ENCODE measurements at places on chromosomes 7 and 10. TPM values are rescaled to one million over a fixed set of nuclear protein-coding genes. Genes with fewer than 3 reads are reported as not detected.

The RGR gene
- not detected for total RNA-seq

The SCART1 gene
- total RNA-seq: 0.57 TPM

The COL26A1 gene
- 25.8 TPM for total RNA-seq

The SCIN gene
- total RNA-seq: 5.6 TPM

The C10orf95 gene
- 0.21 TPM for total RNA-seq

The GIMAP6 gene
- total RNA-seq: 0.23 TPM

The SPDYE2B gene
- total RNA-seq: not detected

The SSMEM1 gene
- total RNA-seq: not detected

The TNRC18 gene
- total RNA-seq: 148 TPM

The PRKCQ gene
- 0.23 TPM for total RNA-seq

The GIMAP8 gene
- 0.10 TPM for total RNA-seq

- no peak for DNase-seq
These were observed 342.7 kb upstream of the ETV1 start for GRCh38 chr7:14332155-14332554.

DNA sequence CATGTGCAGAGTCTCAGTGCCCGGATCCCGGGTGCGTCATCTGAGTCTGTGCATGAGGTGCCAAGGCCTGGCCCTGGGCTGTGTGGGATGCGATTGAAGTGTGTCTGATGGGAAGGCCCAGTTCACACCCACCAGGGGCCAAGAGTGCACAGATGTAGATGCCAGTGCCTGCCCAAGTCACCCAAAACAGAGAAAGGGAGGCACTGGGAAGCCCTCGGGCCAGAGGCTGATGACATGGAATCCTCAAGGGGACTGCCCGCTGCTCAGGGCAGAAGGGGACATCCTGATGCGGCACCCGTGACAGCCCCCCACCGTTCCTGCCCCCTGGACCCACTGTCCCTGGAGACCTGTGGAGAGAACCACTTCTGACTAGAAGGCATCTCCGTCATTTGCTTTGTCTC, 72.2 kb upstream of the ZNF479 start:
- DNase-seq: no peak

GRCh38 chr10:91350651-91351081, 59.5 kb upstream of the HECTD2 start:
- no peak for DNase-seq

- peak; percentile 24 for DNase-seq
These were observed 452 bp upstream of the TMEM140 start for GRCh38 chr7:135147341-135147898.

- no peak for DNase-seq
These were observed 434.7 kb downstream of the TNS3 start for GRCh38 chr7:47147213-47147631.

GRCh38 chr10:119371704-119372663, 164.6 kb downstream of the GRK5 start:
- DNase-seq: no peak

GRCh38 chr10:110426294-110427181, 71.2 kb upstream of the DUSP5 start:
- DNase-seq: no peak

DNA sequence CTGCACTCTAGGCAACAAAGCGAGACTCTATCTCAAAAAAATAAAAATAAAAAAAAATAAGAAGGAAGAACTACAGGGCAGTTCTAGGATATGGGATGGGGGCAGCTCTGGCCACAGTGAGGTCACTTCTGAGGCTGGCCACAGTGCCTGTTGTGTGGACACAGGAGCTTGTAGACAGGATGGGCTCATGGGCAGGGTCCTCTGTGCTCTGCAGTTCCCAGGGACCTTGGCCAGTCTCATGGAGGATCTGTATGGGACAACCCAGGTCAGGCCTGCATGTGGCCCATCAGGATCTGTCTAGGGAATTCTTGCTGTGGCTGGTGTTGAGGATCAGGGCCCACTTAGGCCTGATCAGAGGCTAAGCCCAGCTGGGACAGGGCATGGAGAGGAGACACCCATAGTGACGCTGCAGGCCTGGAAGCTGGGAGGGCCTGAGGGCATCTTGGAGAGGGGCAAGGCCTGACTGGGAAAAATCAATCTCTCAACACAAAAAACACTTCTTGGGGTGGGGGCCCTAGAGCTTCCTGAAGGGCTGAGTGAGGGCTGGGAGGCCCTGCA, 19.4 kb upstream of the PAX2 start:
- DNase-seq: no peak

GRCh38 chr7:69825113-69825972, 227.1 kb downstream of the AUTS2 start:
- DNase-seq: no peak

GRCh38 chr7:75762350-75762917, 9.6 kb downstream of the CCL26 start:
- peak; percentile 62 for DNase-seq

DNA sequence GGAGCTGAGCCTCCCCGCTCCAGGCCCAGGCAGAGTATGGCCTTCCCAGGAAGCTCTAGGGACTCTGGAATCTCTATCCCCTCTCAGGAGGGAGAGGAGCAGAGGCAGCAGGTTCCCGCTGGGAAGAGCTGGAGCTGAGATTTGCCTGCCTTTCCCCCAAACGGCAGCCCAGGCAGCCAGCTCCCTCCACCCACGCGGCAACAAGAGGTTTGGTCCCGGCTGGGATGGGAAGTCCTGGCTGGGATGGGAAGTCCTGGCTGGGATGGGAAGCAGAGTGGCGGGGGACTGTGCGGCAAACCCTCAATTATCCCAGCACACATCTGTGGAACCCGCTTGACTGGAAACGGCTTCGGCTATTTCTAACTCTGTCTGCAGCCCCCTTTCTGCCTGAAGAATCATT, 223.0 kb downstream of the ELFN1 start:
- DNase-seq: no peak

DNA sequence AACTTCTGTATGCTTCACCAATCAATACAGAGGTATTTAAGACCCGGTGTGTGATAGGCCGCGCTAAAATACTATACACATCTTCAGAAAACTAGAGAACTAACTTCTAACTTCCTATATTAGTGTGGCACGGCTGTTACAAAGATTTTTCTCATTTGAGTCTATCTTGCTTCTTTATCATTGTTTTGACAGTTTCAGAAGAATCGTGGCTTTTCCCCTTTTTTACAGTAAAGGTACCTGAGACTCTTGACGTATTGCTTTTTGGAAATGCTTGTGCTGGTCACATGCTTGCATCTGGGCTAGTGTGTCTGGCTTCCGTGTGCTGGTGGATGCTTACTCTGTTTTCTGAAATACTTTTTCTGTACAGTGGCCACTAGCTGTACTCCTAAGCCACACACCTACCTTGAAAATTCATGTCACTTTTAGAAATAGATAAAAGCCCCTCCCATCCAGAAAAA, 12.7 kb downstream of the IKZF1 start:
- no peak for DNase-seq

DNA sequence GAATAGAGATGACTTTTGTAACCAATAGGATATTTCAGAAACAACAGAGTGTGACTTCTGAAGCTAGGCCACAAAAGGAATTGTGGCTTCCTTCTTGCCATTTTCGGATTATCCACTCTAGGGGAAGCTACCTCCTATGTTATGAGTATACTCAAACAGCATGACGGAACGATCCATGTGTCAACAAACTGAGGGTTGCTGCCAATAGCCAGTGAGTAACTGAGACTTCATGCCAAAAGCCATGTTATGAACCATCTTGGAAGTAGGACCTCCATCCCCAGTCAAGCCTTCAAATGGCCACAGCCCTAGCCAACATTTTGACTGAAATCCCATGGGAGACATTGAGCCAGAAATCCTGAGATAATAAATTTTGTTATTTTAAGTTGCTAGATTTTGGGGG, 69.0 kb upstream of the IL6 start:
- DNase-seq: no peak

DNA sequence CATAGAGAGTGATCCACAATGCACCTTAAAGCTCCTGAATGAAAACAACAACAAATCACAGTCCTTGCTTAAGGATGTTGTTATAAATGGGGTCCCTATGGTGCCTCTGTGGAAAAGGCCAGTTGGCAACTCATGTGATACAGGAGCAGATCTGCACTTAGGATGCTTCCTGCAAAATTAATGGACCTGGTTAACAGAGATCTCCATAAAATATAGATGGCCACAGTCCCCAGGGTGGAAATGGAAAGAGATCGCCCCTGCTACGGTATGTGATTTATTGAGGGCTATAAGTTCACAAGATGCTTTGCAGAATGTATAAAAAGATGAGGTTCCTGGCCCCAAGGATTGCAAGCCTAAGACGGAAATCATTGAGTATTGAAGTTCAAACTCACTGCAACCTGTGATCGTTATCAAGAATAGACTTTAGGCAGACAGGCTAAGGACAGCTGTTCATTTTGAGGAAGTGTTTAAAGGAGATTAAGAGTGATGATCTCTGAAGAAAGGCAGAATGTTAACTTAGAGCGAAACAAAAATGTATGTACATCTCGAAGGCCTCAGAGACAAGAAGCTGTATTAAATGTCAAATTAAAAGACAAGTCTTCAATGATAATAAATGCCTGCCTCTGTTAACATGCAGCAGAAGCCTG, 174.1 kb upstream of the PLPP4 start:
- no peak for DNase-seq

- no peak for DNase-seq
These were observed 39.5 kb upstream of the WNT2 start for GRCh38 chr7:117362294-117362888.

- DNase-seq: no peak
These were observed 34.0 kb downstream of the GPRIN2 start for GRCh38 chr10:46522295-46523118.

DNA sequence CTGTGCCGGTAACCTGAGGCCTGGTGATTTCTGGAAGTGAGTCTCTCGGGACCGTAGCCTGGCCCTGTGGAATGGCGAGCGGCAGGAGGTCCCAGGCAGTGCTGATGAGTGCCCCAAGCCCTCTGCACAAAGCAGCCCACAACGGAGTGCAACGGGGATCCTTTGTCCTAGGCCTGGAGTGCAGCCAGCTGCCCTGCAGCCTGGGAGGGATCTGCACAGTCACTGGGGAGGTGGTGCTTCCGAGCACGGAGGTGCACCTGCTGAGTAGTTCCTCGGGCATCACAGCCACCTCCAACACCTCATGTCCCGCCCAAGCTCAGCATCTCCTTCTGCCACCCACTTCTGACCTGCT, 162.8 kb upstream of the ZMIZ1 start:
- no peak for DNase-seq

GRCh38 chr10:103593022-103593570, 99.6 kb downstream of the NEURL1 start:
- no peak for DNase-seq

DNA sequence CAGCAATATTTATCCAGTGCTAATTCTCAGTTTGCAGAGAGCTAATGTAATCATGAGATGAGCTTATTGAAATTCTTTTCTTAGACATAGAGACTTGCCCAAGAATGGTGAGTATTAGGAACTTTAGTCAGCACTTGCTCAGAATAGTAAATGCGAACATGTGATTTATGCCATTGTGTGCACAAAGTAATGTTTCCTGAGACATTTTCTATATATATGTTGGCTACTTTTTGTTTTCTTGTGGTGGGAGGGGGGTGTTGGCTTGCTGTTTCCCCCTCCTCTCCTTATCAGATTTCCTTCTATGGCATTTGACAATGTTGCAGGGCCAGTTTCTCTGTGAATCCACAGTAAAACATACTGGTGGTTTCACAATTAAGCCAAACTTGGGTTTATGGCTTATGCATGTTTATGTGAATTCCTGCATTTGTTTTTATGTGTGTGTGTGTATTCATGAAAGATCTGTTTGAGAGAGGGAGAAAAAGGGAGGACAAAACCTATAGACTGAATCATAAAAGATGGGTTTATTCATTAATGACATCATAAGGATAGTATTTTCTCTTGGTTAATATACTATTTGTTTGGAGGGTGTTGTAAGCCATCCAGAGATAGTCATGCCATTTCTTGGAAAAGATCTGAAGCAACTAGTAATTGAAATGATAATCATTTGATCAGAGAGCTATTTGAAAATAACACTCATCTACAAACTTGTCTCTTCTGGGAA, 36.3 kb downstream of the ARID5B start:
- no peak for DNase-seq

DNA sequence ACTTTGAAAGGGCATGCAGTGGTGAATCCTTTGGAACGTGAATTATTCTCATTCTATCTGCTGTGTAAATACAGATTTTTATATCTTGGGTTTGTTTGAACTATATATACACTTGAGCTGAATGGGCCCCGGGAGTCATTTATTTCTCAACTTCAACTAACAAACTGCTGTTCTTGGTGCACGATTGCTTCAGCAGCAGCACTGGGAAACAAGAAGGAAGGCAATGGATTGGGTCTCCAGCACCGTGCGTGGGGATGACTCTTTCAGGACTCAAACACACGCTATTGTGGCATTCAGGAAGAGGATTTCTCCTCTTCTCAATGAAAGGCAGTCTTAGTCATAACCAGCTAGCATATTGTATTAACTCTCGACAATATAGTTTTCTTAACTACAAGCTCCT, 226.0 kb upstream of the NFE2L3 start:
- DNase-seq: no peak

DNA sequence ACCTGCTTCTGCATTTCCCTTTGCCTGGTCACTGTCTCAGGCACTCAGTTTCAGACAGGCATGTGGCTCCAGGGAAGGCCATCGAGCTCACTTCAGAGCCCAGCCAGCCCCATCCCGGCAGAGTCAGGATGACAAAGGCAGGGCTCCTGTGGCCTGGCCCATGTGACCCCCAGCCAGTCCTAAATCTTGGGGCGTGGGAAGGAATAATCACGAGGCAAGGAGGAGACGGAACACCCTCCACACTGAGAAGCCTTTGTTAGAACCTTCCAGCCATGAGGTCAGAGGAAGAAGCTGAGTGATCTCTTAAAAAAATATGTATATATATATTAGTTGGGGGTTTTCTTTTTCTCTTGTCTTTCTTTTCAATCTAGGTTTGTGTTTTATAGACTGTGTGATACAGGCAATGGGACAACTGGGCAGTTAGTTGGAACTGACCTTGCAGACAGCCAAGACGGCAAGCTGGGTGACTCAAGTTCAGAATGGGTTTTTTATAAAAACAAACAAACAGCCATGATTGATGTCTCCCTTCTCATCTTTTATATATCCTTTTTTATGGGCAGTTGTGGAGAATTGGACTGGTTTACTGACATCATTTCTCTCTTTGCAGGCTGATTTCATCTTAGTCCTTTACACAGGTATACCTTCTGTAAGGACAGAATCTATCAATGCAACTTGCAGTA, 60.8 kb downstream of the CHN2 start:
- no peak for DNase-seq

DNA sequence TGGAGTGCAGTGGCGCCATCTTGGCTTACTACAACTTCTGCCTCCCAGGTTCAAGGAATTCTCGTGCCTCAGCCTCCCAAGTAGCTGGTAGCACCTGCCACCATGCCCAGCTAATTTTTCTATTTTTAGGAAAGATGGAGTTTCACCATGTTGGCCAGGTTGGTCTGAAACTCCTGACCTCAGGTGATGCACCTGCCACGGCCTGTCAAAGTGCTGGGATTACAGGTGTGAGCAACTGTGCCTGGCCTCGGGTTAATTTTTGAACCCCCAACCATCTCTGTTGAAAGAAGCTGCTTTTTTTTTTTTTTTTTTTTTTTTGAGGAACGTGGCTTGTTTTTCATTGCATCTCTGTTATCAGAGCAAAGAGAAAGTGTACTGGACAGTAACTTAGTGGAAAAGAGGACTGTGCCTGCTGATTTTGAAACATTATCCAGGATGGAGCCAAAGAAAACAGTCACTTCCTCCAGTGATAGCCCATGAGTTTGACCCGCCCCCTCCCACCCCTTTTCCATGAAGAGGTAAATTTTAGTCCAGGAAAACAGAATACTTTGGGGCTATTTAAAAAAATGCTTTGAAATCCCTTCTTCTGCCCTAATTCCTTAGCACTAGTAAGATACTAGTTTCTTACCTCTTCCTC, 38.3 kb downstream of the WBP1L start:
- DNase-seq: no peak
